Caudate nucleus (tissue), 63 donors: ENCODE measurements at places on chromosomes 7 and 10.

DNA sequence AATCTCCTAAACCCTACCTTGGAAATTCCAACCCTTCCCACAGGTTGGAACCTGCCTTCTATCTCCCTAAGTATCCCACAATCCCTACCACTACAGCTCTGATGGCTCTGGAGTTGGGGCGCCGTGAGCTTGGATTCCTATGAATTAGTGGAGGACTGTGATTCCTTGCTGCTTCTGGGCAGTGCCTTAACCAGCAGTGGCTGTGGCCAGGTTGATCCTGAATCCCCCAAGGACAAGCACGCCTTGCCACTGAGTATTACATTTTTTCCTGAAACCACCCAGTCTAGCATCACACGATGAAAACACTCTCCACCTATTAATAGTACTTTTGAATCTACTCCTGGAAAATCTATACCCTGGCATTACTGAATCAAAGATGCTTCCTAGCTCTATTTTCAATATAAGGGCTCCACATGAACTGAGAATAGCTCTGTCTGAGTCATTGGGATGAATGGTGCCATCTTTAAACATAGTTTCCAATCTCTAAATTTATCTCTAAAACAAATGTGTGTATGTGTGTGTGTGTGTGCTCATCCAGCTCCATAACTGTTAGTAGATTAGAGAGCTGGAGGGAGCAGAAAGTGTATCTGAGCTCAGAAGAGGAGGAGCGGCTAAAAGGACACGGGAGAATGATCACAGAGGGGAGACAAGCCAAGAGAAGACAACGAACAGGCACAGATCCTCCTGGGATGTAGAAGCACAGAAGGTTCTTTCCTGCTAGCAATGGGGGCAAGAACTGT is 11.9 kb upstream of the INPP5F start:
- no peak for DNase-seq

DNA sequence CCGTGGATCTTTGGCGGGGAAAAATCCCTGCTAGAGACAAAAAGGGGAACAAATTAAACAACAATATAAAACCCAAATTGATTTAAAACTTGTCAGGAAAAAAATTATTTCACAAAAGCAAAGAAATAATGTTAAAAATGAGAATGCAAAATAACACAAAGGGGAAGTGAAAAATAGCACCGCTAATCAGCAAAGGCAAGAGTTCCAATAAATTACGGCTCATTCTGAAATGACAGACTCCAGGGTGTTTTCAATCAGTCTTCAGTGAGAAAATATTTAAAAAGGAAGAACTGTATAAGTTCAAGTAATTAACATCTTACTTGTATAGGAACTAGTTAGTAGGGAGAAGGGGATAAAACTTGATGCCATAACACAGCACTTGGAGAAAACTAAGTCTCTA is 336.8 kb downstream of the LRRTM3 start:
- no peak for DNase-seq

DNA sequence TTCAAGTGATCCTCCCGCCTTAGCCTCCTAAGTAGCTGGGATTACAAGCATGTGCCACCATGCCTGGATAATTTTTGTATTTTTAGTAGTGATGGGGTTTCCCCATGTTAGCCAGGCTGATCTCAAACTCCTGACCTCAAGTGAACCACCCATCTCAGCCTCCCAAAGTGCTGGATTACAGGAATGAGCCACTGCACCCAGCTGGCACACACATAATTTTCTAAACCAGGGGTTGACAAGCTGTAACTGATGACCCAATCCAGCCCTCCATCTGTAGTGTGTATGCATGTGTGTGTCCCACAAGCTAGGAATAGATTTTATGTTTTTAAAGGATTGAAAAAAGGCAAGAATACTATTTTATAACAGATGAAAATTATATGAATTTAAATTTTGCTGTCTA is 125.9 kb upstream of the INSYN2A start:
- DNase-seq, result no peak

DNA sequence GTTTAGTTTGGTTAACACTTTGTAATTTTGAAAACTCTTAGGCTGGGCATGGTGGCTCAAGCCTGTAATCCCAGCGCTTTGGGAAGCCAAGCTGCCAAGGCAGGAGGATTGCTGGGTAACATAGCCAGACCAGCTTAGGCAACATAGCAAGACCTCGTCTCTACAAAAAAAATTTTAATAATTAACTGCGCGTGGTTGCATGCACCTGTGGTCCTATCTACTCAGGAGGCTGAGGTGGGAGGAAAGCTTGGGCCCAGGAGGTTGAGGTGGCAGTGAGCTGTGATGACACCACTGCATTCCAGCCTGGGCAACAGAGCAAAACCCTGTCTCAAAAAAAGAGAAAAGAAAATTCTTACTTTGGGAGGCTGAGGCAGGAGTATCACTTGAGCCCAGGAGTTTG is 18.2 kb downstream of the MYOZ1 start:
- no peak for DNase-seq

DNA sequence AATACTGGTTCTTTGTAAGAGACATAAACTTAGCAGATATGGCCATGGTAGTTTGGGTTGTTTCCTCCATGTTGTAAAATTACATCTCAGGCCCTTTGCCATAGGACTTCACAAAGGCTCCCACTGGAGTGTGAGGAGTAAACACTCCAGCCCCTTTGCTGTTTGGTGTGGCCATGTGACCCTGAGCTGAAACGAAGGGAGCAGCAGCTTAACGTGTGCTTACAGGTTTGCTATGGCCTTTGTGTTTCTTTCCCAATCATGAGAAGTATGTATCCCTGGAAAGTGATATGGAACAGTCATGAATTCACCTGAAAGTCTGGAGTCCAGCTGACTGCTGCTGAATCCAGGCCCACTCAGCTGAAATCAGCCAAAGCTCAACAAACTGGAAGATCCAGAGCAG is 23.8 kb upstream of the SFTPA1 start:
- DNase-seq, result no peak

GRCh38 chr7:25929448-25929847 is 222.6 kb upstream of the NFE2L3 start:
- no peak for DNase-seq

DNA sequence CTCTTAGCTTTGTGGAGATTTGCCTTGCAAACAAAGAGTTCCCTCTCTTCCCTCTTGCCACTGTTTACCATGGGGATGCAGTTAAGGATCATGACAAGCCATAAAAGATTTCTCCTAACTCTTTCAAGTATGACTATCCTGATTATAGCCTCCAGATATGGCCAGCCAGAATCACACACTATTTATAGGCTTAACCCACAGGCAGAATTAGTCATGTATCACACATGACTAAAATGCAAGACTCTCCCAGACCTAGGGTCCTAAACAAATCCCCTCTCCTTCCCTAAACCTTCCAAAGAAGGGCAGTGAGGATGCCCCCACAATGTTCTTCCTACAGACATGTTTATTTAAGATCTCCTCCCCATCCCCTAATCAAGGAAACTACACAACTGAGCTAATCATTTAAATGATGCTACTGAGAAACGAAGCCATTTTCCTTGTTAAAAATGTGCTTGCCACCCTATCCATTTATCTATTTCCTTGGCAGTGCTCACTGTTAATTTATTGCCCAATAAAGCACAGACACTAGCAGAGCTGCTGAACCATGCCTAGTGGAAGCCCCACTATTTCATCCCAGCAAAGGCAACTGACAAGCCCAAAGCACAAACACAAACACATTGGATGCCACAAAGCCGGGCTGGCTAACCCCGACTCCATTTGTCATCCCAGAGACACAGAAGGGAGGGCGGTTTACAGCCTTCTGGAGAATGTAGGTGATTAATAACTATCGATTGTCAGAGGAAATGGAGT is 363.4 kb downstream of the KCNMA1 start:
- DNase-seq, result no peak

GRCh38 chr7:73717991-73718405 is 1.5 kb downstream of the STX1A start:
- no peak for DNase-seq

DNA sequence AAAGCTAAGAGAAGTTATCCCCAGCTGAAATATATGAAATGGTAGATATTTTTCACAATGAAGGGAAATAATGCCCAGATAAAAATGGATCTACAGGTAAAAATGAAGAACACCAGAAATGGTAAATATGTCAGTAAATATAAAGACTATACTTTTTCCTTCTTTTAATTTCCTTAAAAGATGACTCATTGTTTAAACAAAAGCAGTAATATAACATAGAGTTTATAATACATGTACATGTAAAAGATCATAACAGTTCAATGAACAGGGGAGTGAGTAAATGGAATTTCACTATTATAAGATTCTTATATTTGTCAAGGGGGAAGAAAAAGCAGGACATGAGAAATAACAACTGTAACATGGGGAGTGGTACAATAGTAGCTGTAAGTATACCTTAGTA is 7.4 kb downstream of the POT1 start:
- DNase-seq, result no peak

DNA sequence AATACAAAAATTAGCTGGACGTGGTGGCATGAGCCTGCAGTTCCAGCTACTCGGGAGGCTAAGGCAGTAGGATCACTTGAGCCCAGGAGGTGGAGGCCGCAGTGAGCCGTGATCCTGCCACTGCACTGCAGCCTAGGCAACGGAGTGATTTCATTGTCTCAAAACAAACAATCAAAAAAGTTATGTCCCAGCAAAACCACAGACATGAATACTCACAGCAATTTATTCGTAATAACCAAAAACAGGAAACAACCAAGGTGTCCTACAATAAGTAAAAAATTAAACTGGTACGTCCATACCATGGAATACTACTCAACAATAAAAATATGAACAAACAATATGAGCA is 11.6 kb upstream of the CYTH3 start:
- DNase-seq, result no peak

GRCh38 chr10:128605180-128605579 is 479.0 kb upstream of the MKI67 start:
- DNase-seq, result no peak

- DNase-seq, result no peak
Measured at GRCh38 chr7:39451901-39452300, 114.3 kb upstream of the YAE1 start.

DNA sequence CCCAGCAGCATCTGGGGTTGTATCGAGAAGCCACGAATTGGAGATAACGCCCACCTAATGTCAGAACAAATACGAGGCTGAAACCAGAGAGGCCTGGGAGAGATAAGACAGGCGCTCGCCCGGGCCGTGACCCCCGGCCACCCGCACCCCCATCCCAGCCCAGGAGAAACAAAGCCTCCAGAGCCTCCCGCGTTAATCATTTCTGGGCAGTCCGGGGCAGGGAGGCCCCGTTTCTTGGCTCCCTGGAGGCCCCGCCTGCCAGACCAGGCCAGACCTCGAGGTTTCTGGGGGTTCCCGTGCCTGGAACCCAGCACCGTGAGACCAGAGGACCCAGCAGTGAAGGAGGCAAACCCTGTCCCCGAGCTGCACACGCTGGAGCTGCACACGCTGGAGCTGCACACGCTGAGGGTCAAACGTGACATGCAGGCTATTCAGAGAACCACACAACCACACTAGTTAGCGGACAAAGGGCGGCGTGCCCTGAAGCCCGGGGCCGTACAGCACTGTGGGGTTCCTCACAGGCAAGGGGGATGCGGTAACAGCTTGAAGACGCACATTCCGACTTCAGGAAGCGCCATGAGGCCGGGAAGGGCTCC is 53.4 kb downstream of the FOXL3 start:
- DNase-seq, result no peak

DNA sequence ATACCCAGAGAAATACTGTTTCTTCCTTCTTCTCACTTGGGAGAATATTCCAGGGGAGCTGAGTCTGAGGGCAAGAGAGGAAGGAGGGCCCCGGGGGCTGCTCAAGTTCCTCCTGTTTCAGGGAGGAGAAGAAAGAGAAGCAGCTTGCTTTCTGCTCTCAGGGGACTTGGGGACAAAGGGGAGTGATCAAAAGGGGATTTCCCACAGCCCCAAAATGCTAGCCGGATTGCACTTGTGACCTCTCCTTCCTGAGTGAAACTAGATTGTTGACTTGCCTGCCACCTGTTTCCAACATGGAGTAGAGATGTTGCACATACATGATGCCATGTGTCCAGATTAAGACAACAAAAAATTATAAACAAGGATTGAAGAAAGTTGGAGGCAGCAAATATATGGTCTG is 28.7 kb upstream of the PDCD4 start:
- no peak for DNase-seq

GRCh38 chr10:62000726-62001125 is 99.2 kb downstream of the ARID5B start:
- DNase-seq, result no peak

DNA sequence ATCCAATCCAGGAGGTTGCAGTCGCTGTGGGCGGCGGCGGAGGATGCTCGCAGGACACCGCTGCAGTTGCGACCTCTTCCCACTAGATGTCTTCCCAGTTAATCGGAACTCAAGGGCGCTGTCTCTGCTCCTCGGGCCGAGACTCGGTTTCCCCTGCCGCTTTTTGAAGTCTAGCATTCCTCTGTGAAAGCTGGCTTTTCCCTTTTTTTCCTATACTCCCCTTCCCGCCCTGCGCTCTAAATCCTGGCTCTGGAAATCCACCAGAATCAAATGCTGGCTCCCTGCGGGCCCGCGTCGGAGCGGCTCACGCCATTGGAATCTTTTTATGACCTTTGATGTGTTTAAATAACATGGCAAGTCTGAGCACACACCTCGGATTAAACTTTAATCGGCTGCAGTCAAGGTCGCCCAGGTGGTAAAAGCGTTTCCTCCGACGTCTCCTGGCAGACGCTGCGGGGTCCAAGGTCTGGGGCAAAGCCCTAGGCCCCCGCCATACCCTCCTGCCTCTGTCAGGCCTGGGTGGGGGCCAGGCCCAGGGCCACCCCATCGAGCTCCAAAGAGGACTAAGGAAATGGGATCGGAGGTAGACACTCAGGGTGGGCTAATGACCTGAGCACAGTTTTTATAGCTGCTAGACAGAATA is 10.7 kb upstream of the HOXA13 start:
- DNase-seq, result no peak

- DNase-seq, result no peak
Measured at GRCh38 chr10:112223725-112224124, 40.2 kb upstream of the GPAM start.

- DNase-seq, result no peak
Measured at GRCh38 chr10:92430103-92430502, 139.1 kb downstream of the MARCHF5 start.

DNA sequence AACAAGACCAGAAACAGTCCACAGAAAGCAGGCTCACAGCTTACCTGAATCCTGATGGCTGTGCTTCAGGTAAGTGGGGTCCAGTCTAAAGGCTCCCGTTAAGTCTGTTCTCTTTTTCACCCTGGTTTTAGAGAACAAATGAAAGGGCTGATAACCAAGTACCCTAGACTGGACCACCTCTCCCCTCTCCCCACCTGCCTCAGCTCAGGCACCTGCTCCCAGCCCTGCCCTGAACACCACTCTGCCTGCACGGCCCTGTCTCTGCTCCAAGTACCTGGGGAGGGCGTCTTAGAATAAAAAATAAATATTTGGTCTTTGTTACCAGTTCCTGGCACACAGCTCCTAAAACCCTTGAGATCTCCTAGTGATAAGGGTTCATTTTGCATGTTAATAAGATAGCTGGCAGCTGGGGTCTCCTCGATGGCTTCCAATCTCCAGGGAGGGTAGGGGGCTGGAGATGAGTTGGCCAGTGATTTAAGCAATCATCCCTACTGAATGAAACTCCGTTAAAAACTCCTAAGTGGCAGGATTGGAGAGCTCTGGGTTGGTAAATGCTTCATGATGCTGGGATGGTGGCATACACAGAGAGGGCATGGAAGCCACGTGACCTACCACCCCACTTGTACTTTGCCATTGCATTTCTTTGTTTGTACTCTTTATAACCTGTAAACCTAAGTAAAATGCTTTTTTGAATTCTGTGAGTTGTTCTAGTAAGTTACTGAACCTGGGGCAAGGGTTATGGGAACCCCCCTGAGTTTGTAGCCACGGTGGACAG is 29.8 kb upstream of the FIGNL1 start:
- no peak for DNase-seq

- DNase-seq, result no peak
Measured at GRCh38 chr10:110209926-110210673, 2.7 kb downstream of the MXI1 start.
